ENCODE measurements at places on chromosomes 16 and 17. TPM values are rescaled to one million over a fixed set of nuclear protein-coding genes. Genes with fewer than 3 reads are reported as not detected.

Gene KRTAP1-5
- not detected for polyA plus RNA-seq

Gene TBX21
- polyA plus RNA-seq: not detected

Gene TAT
- 0.19 TPM for polyA plus RNA-seq

Gene ITGAD
- not detected for polyA plus RNA-seq

Gene CANT1
- 8.0 TPM for polyA plus RNA-seq

Gene ZNF597
- 1.2 TPM for polyA plus RNA-seq

Gene EPX
- polyA plus RNA-seq: not detected

Gene SULT1A2
- polyA plus RNA-seq: 0.34 TPM

Gene TERF2IP
- 19.5 TPM for polyA plus RNA-seq

Gene NRN1L
- polyA plus RNA-seq: 26.1 TPM

Gene CA7
- polyA plus RNA-seq: 2.1 TPM

Gene TVP23B
- 26.3 TPM for polyA plus RNA-seq

Gene PIGQ
- polyA plus RNA-seq: 30.2 TPM

Gene CSH2
- 0.43 TPM for polyA plus RNA-seq

Gene PDXDC1
- 39.0 TPM for polyA plus RNA-seq

Gene MLYCD
- 2.3 TPM for polyA plus RNA-seq

Gene GPATCH8
- polyA plus RNA-seq: 76.5 TPM

Gene SLC35G6
- not detected for polyA plus RNA-seq

Gene KRTAP2-2
- polyA plus RNA-seq: not detected

Gene DRC3
- 1.1 TPM for polyA plus RNA-seq

Gene ETV4
- 97.2 TPM for polyA plus RNA-seq

Gene CCL14
- not detected for polyA plus RNA-seq

Measured in GM23338 (cell line).